ENCODE measurements at places on chromosomes 16 and 17. TPM values are rescaled to one million over a fixed set of nuclear protein-coding genes. Genes with fewer than 3 reads are reported as not detected.

GRCh38 chr17:65181237-65182061 lies 44.3 kb downstream of the RGS9 start:
- DNase-seq: no peak

TPSB2 gene
- 0.47 TPM for polyA plus RNA-seq

SGF29 gene
- polyA plus RNA-seq: 26.0 TPM

TMEM114 gene
- not detected for polyA plus RNA-seq

GRCh38 chr16:9225527-9226316 lies 134.3 kb downstream of the HAPSTR1 start:
- no peak for DNase-seq

DNA sequence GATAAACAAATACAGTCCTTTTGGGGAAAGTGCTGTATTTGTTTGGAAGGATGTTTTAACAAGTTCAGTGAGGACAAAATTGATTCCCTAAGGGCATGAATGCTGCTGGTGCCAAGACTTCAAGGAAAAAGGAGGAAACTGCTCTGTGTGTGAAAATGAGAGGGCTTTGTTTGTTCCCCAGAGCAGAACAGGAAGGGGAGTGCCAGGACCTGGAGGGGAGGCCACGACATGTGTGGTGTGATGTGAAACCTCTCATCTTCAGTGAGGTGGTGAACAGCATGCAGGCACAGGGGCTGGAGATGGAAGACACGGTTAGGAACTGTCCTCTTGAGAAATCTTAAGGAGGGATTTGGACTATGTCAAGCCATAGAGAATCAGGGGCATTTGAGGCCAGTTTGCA lies 46.6 kb upstream of the GRIN2A start:
- no peak for DNase-seq

ARHGAP27 gene
- 132 TPM for polyA plus RNA-seq

Measured in small intestine (tissue), 16 donors.